Cerebellar cortex (tissue), 1 donor: ENCODE measurements at places on chromosomes 12 and 14.

GRCh38 chr14:90040411-90040810 lies 21.4 kb upstream of the KCNK13 start:
- DNase-seq, result no peak

DNA sequence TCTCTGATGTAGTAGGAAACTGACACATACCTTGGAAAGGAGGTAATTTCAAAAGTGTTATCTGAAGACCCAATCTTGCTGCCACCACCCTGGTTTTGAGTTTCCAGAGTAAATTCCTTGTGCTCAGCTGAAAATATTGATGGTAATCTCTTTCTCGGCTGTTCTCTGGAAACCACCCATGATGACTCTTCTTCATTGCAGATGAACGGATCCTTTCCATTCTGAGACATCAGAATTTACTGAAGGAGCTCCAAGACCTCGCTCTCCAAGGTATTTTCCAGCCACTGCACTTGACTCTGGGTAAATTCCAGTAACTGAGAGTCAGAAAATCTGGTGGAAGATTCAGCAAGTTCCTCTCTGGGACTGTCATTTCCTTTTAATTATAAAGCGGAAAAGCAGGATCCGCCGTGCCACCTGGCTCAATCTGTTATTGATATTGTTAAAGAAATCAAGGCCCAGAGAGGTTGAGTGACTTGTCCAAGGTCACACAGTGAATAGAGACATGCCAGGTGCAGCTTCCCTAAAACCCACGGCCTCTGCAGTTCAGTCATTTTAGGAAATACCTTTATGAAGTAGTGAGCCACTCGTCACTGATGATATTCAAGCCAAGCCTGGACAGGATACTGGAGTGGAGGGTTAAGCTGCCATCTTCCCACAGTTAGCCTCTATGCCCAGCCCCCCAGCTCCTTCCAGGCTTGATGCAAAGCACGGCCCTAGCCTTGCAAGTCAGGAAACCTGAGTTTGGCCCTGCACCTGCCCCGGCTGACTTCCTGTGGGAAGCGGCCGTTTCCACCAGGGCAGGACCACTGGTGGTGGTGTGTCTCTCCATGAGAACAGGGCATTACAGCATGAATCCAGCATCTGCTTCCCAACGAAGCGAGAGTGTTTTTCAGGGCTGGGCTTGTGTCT lies 4.7 kb downstream of the CHGA start:
- DNase-seq, result no peak

DNA sequence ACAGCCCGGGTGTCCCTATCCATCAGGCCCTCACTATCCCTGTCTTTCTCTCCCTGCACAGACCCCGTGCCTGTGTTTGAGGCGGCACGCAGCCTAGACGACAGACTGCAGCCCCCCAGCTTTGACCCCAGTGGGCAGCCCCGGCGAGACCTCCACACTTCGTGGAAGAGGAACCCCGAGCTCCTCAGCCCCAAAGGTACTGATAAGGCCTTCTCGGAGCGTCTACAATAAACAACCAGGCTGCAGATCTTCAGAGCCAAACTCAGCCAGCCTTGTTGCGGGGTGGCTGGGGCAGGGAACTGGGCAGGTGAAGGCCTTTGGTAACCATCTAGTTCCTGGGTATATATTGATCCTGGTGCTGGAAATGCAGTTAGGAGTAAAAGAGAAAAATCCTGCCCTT lies 77.5 kb downstream of the PHETA1 start:
- no peak for DNase-seq

GRCh38 chr14:81480741-81481140 lies 52.9 kb downstream of the SEL1L start:
- DNase-seq, result no peak

DNA sequence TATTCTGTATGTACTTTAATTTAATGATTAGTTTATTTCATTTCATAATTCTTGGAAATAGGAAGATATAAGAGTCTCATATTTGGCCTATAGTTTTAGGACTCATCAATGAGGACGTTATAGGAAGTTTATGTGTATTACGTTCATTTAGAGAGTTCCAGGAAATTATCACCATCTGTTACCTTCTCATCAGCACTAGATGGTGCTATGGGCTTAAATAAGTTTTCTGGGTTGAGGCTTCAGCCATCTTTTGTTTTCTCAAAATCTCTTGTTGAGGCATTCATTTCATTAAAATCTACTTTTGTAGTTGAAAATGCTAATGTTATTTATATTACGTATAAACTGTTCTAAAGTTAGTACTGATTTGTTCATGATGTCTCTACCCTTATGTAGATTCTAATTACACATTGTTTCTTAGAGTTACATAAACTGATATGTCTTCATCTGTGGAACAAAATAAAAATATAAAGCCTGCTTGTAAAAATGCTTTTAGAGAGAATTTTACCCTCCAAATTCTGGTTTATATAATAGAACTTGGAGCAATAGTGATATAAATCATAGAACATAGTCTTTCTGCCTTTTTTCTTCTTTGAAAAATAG lies 89.2 kb downstream of the CFAP54 start:
- DNase-seq, result peak; percentile 60

DNA sequence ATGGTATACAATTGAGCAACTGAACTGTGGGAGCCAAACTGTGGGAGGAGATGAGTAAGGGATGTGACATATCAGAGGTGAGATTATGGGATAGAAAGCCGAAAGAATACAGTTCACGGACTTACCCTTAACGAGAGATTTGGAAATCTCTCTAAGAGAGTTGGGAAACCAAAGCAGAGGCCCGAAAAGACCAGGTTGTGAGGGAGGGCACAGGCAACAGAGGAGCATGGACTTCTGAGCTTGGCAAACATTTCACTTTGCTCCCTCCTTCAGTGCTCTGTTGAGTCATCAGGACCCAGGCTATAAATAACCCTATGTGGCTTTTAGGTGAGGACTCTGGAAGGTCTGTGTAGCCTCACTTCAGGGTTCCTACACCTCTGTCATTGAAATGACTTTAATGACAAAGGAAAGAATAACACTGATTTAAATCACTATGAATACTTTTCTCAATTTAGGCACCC lies 120.6 kb downstream of the TGFB3 start:
- no peak for DNase-seq

GRCh38 chr12:11653215-11653753 lies 3.8 kb downstream of the ETV6 start:
- no peak for DNase-seq

- DNase-seq, result no peak
Measured at GRCh38 chr12:74031045-74031444, 506.6 kb upstream of the ATXN7L3B start.

DNA sequence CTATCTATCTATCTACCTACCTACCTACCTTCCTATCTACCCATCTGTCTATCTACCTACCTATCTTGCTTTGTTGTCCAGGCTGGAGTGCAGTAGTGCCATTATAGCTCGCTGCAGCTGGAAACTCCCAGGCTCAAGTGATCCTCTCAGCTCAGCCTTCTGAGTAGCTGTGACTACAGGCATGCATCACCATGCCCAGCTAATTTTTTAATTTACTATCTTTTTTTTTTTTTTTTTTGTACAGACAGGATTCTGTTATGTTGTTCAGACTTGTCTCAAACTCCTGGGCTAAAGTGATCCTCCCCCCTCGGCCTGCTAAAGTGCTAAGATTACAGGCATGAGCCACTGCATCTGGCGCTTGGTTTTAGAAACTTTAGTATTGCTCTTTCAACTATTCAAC lies 762.4 kb downstream of the SLC6A15 start:
- DNase-seq, result no peak

DNA sequence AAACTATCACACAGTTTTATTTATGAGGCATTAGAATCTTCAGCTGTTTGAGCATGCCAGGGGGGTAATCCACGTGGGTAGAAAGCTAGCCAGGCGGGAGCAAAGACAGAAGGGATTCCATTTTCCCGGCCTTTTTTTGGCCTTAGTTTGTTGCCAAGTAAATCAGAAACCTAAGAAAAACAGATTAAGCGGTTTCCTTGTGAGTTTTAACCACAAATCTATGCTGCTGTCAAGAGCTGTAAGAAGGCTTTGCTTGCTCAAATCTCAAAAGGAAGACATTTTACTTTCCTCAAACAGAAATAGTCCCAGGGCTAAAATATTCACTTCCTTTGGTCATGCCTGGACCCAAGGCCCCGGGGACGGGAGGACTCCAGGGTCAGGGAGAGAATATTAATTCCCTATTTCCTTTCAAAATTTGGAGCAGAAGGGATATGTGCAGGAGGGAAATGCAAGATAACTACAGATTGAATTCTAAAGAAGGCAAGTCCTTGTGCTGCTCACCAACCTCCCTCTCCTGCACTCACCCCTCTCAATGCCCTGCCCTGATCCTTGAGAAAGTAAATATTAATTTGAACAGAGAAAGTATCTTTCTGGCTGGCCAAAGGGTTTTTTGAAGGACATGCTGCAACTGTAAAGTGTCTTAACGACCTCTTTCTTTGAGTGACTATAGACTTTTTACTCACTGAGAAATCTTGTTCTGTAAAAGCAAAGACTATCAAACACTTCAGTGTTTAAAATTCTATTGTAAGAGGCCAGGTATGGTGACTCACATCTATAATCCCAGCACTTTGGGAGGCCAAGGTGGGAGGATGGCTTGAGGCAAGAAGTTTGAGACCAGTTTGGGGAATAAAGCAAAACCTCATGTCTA lies 75.7 kb downstream of the HSD17B6 start:
- DNase-seq, result no peak

DNA sequence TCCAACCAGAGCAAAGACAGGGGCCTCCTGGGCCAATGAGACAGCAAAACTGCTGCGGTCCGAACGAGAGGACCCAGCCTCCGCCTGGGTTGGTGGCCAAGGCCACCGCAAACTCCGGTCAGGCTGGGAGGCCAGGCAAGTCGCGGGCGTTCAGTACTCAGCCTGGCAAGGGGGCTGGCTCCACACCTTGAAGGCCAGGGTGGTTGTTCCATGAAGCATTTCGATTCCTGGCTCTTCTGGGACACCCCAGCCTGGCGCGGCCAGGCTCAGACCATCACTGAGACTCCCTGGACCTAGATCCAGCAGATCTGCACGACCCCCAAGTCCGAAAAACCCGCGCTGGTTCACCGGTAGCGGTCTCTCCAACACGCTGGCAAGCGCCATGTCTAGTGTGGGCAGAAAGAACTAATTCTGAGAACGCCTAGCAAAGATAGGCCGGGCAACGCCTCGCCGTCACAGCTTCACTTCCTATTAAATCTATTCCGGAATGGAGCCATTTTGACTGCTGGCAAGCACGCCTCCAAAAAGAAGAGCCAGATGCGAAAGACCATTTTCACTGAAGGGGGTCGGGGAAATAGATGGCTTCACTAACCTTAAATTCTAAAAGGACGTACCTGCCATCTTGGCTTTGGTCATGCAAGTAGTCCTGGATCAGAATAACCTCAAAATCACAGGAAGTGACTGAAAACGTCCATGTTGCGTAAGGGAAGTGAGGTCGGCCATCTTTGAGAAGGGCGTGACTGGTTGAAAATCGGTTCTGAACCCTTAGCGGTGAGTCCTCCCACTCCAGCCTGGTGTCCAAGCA lies at the start of gene PSMB5:
Gene PSMB5 (minus strand): TSS at position 403 of the 805 bp plus-strand sequence. CDS start 19 bp downstream, at position 384.
- peak; percentile 99 for DNase-seq

DNA sequence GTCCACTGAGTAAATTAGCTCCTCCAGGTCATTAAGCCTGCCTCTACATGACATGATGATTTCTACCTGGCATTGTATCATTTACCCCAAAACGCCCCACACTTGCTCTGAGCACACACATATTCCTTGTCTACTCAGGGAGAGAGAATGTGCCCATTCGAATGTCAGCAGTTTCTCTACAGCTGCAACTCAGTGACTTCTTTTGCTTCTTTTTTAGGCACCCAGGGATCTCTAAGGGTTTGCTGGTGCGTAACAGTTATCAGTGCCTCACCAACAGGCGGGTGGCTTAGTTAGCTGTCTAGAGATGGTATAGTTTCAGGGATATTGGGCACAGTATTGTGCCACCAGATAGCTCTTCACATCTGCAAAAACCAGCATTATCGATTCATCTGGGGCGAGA lies 316.9 kb downstream of the PDZRN4 start:
- DNase-seq, result no peak

GRCh38 chr14:101333335-101334280 lies 227.7 kb upstream of the DIO3 start:
- peak; percentile 73 for DNase-seq

- DNase-seq, result no peak
Measured at GRCh38 chr14:35509846-35510245, 24.1 kb upstream of the INSM2 start.

- no peak for DNase-seq
Measured at GRCh38 chr12:19869413-19869812, 430.1 kb downstream of the AEBP2 start.

DNA sequence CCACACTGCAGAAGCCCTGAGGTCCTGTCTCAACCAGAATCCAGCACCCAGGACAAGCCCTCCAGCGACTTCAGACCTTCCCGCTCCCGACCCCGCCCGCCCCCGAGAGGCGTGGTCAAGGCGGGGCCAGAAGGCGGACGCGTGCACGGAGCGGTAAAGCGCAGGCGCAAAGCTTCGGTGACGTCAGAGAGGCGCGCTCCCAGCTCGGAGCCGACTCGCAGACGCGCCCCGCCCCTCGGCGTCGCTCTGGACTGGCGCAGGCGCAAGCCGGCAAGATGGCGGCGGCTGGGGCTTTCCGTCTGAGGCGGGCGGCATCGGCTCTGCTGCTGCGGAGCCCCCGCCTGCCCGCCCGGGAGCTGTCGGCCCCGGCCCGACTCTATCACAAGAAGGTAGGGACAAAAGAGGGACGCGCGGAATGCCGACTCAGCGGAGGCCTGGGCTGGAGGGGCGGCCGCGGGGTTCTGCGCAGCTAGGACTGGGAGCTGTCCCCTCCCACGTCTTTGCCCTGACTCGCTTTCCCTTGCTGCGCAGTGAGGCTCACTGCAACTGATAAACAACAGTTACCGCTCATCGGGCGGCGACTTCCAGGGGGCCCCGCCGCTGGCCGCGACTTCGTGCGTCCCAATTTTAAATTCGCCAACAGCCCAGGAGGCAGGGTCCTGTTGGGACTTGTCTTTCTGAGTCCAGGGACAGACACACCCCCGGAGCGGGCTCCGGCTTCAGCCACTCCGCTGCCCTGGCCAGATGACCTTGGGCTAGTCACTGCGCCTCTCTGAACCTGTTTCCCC lies at the start of gene ISCU:
Gene ISCU (plus strand): TSS at position 249 of the 788 bp plus-strand sequence. CDS start 27 bp downstream, at position 276.
- DNase-seq, result peak; percentile 98

GRCh38 chr14:43360239-43360638 lies 1146.8 kb downstream of the FSCB start:
- DNase-seq, result no peak

DNA sequence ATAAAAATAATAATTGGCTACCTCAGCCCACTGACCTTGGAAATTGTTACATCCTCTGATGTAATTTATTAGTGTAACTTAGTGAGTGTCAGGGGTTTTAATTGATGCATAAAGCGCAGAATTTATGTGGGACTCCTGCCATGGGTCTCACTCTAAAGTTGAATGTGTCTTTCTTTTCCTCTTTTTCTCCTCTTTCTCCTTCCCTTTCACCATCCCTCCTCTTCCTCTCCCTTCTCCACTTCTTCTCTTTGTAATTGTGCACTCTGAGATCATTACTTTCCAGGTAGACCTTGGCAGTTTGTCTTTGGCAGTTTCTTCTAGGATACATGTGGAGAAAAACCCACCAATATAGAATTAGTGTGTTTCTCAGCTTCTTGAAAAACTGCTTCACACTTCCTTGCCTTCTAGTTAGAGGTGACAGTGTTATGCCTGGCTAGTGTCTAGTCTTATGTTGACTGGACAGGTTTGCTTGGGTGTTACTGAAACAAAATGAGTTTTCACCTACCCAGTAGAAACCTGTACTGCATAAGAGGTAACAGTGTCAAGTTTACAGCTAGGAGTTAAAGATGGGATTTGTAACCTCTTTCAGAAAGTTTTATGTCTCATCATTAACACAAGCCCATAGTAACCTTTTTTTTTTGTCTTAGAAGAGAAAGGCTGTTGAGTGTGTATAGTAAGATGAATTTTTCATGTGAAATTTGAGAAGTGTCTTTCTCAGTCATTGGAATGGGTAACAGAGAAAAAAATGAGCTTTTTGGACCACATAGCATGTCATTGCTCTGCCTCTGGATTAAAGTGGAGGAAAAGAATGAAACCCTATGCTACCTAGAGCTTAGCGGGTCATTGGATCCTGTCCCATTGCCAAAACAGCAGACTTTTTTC lies 18.6 kb downstream of the PELI2 start:
- DNase-seq, result peak; percentile 29
